Lung microvascular endothelial cell (primary cell): ENCODE measurements at places on chromosomes 1 and 21. TPM values are rescaled to one million over a fixed set of nuclear protein-coding genes. Genes with fewer than 3 reads are reported as not detected.

UQCRHL gene
- 3.3 and 6.3 TPM in 2 replicates for total RNA-seq

MTARC2 gene
- total RNA-seq = 8.5 and 16.5 TPM in 2 replicates

CLDN17 gene
- total RNA-seq = not detected in 2 replicates

DARS2 gene
- 8.9 and 10.2 TPM in 2 replicates for total RNA-seq

NEXN gene
- total RNA-seq = 1.3 and 6.3 TPM in 2 replicates

DNA sequence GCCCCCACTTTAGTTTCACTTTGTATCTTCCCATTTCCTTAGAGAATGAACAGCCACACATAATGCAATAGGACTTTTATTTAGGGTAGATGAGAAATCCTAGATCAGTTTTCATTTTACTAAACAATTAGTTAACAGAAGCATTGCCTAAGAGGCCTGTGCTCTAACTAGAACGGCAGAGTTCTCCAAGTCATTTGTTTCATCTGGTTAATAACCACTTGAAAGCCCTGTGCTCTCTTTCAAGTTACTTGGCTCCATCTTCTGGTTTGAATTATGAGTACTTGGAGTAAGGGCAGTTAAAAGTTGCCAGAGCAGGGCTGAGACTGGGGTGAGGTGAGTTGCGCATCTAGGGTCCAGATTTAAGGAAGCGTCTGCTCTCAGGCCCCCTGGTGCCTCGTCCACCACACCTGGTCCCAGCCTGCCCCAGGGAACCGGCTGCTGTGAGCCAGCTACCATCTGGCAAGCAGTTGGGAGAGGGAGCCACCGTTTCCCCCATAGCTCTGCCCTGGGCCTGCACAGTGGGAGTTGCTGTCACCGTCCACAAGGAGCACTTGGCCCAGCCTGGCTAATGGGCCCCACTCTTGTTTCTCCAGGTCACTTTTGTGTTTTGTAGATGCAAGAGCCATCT, 18.1 kb upstream of the SLC44A3 start:
- DNase-seq = peak; percentile 57

GRCh38 chr1:178484698-178485225, 12.0 kb downstream of the CLEC20A start:
- peak; percentile 32 for DNase-seq

GRCh38 chr1:38004284-38005108, 818 bp downstream of the FHL3 start:
- no peak for DNase-seq

- DNase-seq = no peak
These were observed 10.0 kb downstream of the RNF187 start for GRCh38 chr1:228497206-228497605.

- DNase-seq = no peak
These were observed 30.9 kb downstream of the ZNF670 start for GRCh38 chr1:247047702-247048101.

DNA sequence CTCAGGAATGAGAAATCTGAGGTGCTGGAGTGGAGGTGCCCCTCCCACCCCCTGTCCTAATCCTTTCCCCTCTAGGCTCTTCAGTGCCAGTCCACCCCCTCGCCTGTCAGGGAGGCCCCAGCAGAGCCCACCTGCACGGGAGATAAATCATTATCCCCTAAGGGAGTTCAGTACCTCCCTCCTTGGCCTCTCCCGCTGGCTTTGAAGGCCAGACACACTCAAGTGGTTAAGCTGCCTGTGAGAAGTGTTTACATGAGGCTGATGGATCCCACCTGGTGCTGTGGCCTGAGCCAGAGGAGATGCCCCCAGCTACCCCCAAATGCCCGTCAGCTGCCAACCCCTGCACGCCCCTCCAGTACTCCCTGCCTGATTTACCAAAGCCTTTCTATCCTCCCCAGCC, 3.7 kb downstream of the RSPO1 start:
- DNase-seq = no peak

- DNase-seq = no peak
These were observed 28.5 kb downstream of the TUFT1 start for GRCh38 chr1:151568626-151569088.
